Fibroblast of skin of right quadriceps (primary cell): ENCODE measurements at places on chromosomes 12 and 14.

DNA sequence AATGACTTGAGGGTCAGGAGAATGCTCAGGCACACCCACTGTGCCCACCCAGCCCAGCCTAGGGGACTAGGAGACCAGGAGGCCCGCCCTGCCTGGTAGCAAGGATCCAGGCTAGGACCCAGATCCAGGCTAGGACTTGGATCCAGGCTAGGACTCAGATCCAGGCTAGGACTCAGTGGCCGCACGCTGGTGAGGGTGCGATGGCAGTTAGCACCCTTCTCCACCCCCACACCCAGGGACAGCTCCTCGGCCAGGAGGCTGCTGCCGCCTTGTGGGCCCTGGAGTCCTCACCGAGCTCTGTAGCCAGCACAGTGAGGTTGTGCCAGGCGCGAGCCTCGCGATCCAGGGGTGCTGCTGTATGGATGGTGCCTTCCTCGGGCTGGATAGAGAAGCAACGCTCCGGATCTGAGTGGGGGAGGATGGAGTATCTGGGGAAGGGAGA lies 5.1 kb downstream of the CDH24 start:
- no peak for DNase-seq

DNA sequence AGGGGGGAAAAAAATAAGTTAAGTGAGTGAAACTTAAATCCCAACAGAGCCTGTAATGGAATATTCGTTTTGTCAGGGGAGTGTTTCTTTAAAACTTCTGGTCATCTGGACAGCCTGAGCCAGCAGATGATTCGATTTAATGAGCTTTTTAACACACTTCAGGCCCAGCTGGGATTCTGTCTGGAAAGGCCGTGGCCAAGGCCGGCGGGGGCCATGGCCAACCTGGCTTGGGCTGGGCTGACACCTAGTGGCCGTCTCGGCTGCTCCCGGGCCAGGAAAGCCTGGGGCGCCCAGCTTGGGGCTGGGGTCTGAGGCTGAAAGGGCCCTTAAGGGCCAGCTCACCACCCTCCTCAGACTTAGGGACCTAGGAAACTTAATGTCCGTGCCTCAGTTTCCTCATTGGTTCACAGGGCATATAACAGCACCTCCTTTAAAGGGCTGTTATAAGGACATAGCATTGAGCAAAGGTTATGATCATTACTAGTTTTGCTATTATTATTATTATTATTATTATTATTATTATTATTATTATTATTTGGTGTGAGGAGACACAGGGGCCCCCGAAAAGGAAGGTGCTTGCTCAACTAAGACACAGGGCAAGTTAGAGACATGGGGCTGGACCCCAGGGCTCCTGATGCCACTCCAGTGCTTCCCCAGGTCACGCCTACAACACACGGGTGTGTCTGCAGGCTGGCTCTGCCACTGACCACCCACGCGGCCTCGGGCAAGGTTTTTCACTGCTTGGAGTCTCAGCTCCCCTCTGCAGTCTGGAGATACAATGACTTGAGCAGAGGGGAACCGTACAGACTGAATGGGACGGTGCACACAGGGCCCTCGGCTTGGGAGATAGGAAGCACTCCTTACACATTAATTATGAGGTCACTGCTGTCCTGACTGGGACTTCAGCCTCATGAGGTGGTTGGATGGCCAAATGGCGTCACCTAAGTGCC lies 84.0 kb downstream of the SYNE3 start:
- peak; percentile 28 for DNase-seq

DNA sequence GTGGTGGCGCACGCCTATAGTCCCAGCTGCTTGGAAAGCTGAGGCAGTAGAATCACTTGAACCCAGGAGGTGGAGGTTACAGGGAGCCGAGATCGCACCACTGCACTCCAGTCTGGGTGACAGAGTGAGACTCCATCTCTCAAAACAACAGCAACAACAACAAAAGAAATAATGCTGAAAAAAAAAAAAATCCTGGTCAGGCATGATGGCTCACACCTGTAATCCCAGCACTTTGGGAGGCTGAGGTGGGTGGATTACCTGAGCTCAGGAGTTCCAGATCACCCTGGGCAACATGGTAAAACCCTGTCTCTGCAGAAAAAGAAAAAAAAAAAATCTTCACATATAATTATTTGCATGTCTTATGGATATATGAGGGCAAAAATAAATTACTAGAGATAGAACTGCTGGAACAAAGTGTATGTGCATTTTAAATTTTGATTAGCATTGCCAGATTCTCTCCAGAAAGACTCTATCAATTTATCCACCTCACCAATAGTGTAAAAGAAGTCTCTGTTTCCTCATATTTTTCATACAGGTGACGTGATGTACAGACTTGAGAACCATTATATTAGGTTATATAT lies 75.4 kb downstream of the ATXN2 start:
- DNase-seq: no peak

GRCh38 chr12:110073049-110073831 lies 24.9 kb upstream of the C12orf76 start:
- peak; percentile 7 for DNase-seq

GRCh38 chr14:81256289-81256960 lies 35.7 kb upstream of the GTF2A1 start:
- no peak for DNase-seq

GRCh38 chr12:104634044-104634443 lies 177.3 kb downstream of the CHST11 start:
- DNase-seq: no peak

DNA sequence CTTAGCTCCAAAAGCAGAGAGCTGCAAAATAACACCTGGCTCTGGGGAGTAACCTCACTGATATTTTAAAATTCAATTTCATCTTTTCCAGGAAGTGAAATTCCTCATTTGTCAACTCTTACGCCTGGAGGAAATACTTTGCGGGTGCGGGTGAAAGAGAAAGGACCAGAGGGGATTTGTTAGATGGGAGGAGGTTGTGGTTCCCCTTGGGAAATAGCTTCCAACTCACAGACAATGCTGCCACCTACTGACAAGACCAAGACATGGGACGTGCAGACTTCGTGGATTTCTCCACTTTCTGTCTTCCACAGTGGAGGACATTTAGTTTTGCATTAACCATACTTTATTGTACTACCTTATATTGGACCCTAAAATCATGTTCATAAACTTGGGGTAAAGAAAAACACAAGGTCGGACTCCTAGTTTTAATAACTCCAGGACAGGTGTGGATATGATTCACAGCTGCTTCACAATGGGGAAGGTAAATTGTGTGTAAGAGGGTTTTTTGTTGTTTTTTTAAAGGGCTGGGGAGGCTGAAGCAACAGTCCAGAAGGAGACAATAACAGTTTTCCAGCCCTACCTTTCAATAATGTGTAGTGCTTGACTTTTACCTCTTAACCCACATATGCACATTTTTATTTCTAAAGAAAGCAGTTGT lies 10.8 kb downstream of the FBXL14 start:
- DNase-seq: peak; percentile 87

GRCh38 chr14:93643127-93643526 lies 145.2 kb downstream of the PRIMA1 start:
- no peak for DNase-seq
